ENCODE measurements at places on chromosomes 1 and 21.

DNA sequence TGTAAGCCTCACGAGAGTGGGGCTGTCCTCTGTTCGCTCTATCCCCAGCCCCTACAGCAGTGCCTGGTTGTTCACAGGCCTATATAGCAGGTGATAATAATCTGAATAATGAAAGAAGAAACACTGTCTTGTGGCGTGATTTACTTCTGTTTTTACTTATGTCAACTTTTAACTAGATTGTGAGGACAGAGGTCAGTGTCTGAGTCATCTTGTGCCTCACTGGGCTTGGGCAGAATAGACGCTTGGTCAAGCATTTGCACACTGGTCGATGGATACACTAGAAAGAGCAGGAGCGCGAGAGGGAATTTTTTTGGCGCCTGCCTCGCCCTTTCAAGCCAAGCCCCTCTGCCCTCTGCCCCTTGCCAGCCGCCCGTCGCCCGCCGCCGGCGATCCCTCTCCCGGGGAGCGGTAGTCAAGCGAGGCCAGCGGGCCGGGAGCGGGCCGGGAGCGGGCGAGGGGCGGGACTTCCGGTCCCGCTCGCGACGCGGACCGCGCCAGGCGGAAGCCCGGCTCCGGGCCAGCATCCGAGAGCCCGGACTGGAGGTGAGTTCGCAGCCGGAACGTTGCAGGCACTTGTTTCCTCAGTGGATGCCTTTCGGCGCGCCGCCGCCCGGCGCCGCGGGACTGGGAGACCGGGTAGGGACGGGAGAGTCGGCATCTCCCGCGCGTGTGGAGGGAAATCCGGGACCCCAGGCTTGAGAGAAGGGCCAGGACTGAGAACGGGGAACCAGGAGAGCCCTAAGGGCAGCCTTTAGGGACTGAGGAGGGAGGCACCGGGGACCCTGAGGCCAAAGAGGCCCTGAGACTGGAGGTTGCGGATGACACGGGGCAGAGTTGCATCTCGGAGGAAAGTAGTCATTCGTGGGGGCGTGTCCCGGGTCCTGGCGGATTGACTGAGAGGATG lies at the start of gene DISP1:
DISP1 (plus strand) TSS at position 504 of the 904 bp plus-strand sequence. CDS start 127,785 bp downstream, outside the sequence.
- peak; percentile 76 for DNase-seq

DNA sequence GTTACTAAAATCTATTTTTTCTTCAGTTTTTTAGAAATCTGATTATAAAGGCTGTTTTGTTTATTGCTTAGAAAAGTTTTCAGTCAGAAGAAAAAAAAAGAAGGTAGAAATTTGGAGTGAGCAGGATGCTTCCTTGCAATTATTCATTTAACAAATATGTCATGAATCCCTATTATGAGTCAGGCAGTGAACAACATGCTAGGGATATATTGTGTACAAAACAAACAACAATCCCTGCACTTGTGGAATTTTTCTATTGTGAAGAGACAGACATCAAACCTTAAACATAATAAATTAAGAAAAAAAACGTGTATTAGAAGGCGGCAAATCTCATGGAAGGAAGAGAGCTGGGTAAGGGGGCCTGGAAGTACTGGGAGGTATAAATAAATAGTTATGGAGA lies 664.1 kb upstream of the CAMK1G start:
- DNase-seq, result peak; percentile 40

GRCh38 chr1:165898837-165899236 lies 71.4 kb downstream of the UCK2 start:
- DNase-seq, result peak; percentile 100

GRCh38 chr21:42423197-42423675 lies 19.5 kb downstream of the UBASH3A start:
- no peak for DNase-seq

DNA sequence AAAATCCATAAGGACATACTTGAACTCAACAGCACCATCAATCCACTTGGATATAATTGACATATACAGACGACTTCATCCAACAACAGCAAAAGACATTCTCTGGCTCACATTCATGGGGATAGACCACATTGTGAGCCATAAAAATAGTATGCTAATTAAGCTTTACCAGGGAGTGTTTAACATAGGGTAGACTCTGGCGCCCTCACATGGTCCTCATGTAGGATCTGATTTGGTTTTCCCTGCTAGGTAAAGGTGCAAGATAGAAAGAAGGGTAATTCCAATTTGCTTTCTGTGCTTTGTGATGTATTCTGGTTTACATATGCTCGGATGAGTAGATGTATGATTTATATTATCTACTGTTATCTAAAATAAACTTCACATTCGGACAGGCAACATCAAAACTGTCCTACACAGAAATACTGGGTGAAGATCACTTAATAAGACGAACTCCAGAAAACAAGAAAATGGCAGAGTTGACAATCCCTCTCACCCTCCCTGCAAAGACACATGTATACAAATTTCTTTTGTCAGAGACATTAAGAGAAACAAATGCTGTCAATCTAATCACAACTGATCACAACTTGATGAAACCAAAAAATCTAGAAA lies 27.7 kb downstream of the CR1L start:
- DNase-seq, result peak; percentile 53

DNA sequence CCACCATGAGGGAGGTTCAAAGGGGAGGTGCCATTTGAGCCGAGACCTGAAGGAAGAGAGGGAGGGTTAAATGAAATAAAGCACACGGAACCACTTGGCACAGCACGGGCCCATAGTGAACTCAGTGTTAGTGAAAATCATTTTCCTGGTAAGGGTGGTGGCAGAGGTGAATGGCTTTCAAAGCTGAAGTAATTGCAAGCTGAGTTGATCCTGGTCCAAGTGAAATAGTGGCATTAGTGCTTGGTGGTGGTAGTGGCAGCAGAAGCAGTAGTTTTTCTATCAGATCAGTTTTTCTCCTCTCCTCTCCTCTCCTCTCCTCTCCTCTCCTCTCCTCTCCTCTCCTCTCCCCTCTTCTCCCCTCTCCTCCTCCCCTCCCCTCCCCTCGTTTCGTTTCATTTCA lies 30.5 kb upstream of the SRSF10 start:
- no peak for DNase-seq

- peak; percentile 58 for DNase-seq
These were observed 351.4 kb downstream of the NUF2 start for GRCh38 chr1:163672976-163673758.

DNA sequence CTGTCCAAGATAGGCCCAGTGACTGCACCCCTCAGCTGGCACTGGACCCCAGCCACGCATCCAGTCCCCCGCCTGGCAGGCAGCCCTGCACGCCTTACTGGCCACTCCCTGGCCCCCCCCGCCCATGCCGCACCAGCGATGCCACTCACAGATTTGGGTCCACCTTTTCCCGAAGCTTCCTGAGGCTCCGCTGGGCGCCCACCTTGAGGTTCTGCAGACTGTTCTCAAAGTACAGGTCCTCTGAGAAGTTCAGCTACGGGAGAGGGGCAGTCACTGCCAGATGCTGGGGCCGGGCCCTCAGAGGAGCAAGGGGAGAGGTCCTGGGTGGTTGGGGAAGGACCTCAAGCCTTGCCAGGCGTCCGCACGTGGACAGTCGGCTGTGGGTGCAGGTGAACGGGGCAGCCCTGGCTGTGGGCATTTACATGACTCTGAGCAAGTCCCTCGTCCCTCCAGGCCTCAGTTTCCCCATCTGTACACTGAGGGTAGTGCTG lies 8.1 kb downstream of the PRXL2B start:
- DNase-seq, result no peak

DNA sequence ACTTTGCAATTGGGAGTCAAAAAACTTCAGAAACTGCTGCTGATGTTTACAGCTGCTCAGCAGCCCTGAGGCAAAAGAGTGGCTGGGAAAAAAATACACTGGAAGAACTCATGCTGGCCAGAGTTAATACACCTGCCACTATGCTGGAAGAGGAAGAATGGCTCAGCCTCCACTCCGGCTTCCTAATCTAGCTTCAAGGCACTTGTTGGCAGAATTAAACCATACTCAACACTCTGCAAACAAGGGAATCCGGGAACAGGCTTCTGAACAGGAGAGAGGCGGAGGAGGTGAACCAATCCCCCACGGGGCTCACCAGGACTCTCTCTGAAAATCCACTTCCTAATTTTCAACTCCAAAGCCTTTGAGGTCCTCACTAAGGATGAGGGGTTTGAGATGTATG lies 120.1 kb downstream of the CCDC185 start:
- no peak for DNase-seq

DNA sequence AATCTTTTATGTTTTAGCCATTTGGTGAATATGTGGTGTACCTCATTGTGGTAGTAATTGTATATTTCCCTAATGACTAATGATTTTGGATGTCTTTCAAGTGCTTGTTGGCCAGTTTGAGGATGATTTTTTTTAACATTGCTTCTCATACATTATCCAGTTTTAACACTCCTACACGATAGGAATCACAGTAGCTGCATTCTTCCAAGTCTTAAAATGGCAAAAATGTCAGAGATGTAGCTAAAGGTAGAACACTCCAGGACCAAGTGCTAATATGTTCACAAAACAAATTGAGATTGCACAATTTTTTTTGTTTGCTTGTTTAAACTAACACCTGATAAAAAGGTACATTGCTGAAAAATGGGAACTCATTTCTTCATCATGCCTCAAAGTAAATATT lies 11.7 kb downstream of the USP25 start:
- peak; percentile 55 for DNase-seq

- peak; percentile 47 for DNase-seq
These were observed 17.2 kb downstream of the CC2D1B start for GRCh38 chr1:52348704-52349300.

DNA sequence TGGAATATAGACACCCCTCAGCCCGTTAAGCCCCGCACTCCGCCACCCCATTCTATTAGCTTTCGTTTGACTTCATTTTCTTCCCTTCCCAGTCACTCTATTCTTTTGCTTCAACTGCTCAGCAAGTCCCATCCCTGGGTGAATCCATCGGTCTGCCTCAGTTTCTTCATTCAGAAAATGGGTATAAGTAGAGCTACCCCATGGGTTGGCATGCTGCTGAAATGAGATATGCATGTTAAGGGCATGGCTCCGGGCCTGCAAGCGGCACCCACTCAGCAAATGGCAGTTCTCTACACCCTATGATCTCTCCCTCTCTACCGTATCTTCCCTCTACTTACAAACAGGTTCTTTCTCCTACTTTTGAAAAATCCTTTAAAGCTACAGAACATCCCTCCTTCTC lies 87.8 kb upstream of the IRF2BP2 start:
- no peak for DNase-seq

- DNase-seq, result peak; percentile 50
These were observed 1.7 kb upstream of the ZBTB18 start for GRCh38 chr1:244049162-244050013.

- no peak for DNase-seq
These were observed 1.8 kb downstream of the NCMAP start for GRCh38 chr1:24557711-24558131.

DNA sequence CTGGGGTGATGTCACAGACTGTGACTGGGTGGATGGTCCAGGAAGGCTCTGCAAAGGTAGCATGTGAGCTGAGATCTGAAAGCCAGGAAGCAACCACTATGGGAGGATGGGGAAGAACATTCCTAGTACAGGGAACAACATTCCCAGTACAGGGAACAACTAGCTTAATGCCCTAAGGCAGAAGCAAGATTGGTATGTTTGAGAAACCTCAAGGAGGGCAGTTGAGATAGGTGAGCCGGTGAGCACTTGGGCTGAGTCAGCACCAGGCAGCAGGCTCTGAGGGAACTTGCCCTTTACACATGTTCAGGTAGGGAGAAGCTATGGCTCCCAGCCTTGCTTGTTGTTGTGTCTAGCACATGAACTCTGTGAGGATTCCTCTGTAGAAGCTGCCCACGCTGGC lies 24.2 kb upstream of the CACNA1E start:
- no peak for DNase-seq

- no peak for DNase-seq
These were observed 85.5 kb upstream of the ATP1A1 start for GRCh38 chr1:116287341-116288200.

DNA sequence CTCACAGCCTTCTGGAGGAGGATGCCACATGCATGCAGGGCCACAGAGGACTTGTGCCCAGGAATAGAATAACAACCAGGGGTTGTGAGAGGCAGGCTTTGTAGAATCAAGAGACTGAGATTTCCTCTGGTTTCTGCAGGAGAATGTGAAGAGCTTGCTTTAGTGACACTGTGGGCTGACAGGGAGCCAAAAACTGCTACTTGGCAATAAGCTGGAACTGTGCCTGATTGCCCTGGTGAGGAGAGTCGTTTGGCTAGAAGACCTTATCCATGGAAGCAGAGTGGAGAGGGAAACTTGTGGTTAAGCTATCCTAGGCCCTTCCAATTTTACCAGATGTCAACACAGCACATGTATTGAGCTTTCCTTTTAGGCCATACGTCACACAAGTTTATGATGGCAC lies 902.1 kb downstream of the MRPL39 start:
- no peak for DNase-seq

DNA sequence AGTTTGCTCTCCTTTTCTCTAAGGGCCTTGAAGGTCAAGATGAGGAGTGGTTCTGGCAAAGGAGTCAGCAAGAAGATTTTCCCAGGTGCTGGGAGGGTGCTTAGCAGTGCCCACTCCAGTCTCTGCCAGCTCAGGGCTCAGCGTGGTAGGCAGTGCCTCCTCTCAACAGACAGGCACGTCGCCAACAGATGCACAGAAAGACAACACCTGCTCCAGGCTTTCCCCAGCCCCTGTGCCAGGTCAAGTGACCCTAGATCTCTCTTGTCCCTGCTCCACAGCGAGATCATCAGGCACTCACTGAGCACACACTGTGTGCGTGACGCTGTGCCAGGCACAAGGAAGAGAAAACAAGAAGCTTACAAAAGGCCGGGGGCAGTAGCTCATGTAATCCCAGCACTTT lies 86.0 kb downstream of the CASZ1 start:
- DNase-seq, result no peak

DNA sequence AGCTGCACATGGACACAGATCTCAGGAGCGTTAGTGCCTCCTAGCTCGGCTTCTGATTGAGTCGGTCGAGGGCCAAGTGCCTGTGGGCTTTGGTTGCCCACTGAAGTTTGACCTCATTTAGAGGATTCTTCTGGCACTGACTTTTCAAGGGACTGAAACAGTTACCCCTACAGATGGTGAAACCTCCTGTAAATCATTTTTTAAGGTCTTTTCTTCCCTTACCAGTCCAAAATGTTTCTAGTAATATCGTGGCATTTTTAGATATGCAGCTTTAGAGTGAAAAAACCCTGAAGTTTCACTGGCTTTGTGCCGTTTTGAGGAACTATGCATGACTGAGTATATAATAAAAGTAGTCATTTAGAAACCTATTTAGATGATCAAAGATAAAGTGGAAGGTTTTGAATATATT lies 34.7 kb upstream of the L1TD1 start:
- no peak for DNase-seq

GRCh38 chr1:3352299-3352951 lies 102.0 kb upstream of the ARHGEF16 start:
- peak; percentile 84 for DNase-seq

- DNase-seq, result no peak
These were observed 9.3 kb downstream of the PABPC4 start for GRCh38 chr1:39567302-39567701.

DNA sequence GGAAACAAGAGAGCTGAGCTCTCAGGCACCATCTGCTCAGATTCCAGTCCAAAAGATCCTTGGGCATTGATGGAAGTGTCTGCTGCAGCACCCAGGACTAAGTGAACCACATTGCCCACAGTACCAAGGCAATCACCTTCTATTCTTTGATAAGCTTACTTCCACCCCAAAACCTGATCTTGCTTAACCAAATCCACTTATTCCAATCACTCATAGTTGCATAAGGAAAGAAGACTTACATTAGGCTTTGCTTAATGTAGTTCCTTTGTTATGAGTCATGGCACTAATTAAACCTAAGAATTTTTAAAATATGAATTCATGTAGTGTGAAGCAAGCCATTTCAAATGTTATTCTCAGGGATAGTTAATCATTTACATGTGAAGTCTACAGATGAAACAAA lies 84.5 kb downstream of the UCHL5 start:
- DNase-seq, result peak; percentile 53

GRCh38 chr1:84857906-84858305 lies 35.1 kb downstream of the LPAR3 start:
- DNase-seq, result no peak

Data from EH (cell line).